T-cell (primary cell): ENCODE measurements at places on chromosomes 16 and 17. TPM values are rescaled to one million over a fixed set of nuclear protein-coding genes. Genes with fewer than 3 reads are reported as not detected.

- no peak overlapping the region for H3K4me3 ChIP-seq
- DNase-seq, result no peak
- peaks cover 36% of the 10 kb centered on the region for H3K27me3 ChIP-seq
- no peaks in the 10 kb centered on the region for H3K36me3 ChIP-seq
Observed at GRCh38 chr16:86039606-86040005, 140.6 kb downstream of the IRF8 start.

The RNFT1 gene
- 35.8 TPM for total RNA-seq

DNA sequence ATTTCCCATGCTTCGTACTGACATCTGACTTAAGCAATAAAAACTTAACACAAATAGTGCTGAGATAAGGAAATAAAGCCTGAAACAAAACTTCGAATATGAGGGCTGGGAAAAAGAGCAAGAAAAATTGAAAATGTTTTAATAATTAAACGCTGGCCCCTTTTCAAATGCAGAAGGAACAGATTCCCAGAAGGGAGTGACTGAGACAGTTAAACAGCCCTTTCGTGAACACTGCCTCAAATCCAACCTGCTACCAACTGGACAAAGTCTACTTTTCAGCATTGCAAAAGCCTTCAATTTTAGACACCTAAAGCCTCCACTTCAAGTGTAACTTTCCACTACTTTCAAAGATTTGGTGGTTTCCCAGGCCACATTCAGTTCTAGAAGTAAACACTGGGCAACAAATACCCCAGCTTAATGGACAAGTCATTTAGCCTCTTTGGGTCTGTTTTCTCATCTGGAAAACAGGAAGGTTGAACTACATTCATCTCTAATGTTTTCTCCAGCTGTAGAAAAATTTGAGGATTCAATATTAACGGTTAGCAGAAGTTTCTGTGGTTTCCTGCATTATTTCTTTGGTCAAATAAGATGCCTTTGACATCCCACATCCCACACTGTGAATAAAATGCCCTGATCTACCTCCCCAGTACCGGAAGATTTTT lies 11.8 kb downstream of the RFFL start:
- no peak for DNase-seq
- H3K36me3 ChIP-seq, result peaks cover 3% of the 10 kb centered on the region
- H3K4me3 ChIP-seq, result no peak overlapping the region

DNA sequence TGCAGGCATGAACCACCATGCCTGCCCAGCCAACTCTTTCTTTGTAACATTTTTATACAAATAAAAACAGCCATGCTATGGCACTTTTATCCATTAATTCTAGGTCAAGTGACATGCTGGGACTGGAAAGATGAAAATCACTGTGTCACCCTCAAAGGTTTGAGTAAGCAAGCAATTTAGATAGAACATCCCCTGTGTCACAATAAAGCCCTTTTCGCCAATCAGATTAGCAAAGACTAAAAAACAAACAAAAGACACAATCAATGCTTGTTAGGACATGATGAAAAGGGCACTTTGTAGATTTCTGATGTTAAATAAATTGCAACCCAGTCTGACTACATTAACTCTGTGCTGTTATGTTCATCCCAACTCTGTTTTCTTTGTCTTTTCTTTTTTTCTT lies 26.4 kb downstream of the CHP2 start:
- no peak overlapping the region for H3K27ac ChIP-seq
- no peaks in the 10 kb centered on the region for H3K36me3 ChIP-seq
- no peaks in the 10 kb centered on the region for H3K4me1 ChIP-seq
- H3K4me3 ChIP-seq, result no peak overlapping the region

DNA sequence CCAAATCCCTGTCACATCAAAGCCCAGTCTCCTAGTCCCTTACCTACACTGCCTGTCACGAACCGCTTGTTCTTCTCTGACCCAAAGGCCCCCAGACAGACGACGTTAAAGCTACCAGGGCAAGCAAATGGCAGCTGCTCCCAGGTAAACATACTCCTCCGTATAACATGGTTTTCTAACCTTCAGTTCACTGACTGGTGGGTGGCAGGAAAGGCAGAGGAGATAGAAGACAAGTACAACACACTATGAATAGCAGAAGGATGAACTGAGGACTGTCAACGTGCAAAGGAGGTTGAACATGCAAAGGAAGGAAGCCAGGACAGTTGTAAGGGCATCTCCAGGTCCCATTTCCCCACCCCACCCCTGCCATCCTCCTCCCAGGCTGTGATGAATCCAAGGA lies 449.8 kb downstream of the SHISA9 start:
- no peaks in the 10 kb centered on the region for H3K27me3 ChIP-seq
- no peak for DNase-seq
- H3K4me1 ChIP-seq, result no peaks in the 10 kb centered on the region

GRCh38 chr17:48462946-48463345 lies 32.9 kb upstream of the SKAP1 start:
- no peak overlapping the region for H3K27ac ChIP-seq
- no peaks in the 10 kb centered on the region for H3K4me1 ChIP-seq
- H3K4me3 ChIP-seq, result no peak overlapping the region
- DNase-seq, result no peak
- H3K36me3 ChIP-seq, result no peaks in the 10 kb centered on the region

GRCh38 chr16:28478506-28479180 lies 6.5 kb upstream of the NPIPB7 start:
- H3K4me1 ChIP-seq, result no peaks in the 10 kb centered on the region
- H3K27me3 ChIP-seq, result no peaks in the 10 kb centered on the region
- peaks cover 68% of the 10 kb centered on the region for H3K36me3 ChIP-seq
- no peak for DNase-seq

The BICDL2 gene
- total RNA-seq, result not detected

The NPW gene
- 0.43 TPM for total RNA-seq

The KRTAP2-2 gene
- not detected for total RNA-seq

The IRF8 gene
- total RNA-seq, result 15.4 TPM

DNA sequence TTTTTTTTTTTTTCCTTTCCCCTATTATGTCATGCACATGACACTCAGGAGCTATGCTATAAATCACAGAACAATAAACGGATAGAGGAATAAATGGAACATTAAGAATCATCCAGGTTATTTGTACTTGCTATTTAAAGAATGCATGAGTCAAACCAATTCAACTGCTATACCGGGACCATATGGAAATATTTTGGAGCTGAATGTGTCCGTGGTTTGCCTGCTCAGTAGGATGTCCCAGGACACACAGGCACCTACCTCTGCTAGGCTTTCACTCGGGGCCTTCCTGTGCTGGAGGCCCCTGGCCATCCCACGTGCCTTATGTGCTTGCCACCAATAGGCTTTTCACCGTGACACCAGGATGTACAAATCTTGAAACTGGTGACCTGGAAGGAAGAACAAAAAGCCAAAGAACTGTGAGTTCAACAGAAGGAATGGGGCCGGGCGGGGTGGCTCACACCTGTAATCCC lies 15.3 kb upstream of the SEC14L1 start:
- no peak overlapping the region for H3K27ac ChIP-seq
- H3K4me3 ChIP-seq, result no peak overlapping the region
- H3K27me3 ChIP-seq, result no peaks in the 10 kb centered on the region
- H3K36me3 ChIP-seq, result no peaks in the 10 kb centered on the region
- peaks cover 6% of the 10 kb centered on the region for H3K4me1 ChIP-seq
